Fibroblast of skin of left biceps (primary cell): ENCODE measurements at places on chromosomes 7 and 10.

DNA sequence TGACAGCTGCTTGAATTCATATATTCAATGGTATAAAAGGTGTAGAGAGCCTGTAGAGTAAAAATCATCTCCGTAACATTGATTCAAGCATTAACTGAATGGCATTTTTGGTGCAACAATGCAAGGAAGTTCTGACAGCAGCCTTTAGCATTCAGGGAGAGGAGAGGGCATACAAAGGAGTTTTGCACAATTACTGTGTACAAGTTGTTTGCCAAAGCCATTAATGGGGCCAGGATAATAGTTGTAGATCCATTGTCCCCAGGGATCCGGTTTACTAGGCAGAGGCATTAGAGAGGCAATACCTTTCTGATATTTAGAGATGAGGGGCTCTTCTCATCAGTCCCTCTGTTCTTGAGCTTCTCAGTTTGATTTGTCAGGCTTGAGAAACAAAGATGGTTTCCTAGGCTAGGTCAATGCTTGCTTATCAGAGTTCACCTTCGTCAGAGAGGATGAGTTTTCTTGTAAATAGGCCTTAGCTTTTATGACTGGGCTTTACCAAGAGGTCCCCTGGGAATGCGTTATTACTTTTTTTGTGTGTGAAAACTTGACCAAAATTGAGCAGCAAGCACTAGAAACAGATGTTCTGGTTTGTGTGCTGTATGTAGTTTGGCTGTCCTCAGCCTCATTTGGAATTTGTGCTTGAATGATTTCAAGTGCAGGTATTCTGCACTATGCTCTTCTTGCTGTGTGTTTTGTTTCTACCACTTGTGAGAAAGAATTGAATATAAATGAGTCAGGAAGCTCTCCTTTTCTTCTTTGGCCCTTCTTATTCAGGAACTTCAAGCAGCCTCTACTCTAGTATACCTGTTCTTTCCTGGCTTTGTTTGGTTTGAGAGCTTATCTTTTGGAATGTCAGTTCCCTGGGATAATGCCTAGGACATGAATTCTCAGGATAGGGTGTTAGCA, 32.0 kb downstream of the SND1 start:
- peak; percentile 40 for DNase-seq

GRCh38 chr10:16996530-16996964, 133.1 kb downstream of the CUBN start:
- DNase-seq = no peak

DNA sequence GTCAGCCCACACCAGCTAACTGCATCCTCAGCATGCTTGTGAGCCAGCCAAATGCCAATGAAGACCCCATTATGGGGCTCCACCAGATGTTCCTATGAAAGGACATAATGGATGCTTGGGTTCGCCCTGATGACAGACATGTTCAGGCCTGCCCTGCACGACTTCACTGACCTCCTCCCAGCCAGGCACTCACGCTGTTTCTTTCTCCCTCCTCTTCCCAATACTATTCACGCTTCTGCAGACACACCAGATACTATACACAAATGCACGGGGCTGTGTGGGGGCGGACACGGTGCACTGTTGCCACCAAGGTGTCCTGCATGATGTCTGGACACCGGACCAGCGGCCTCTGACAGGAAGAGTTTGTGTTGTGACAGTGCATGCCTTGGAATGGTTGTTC, 284.2 kb downstream of the PRPF18 start:
- no peak for DNase-seq

DNA sequence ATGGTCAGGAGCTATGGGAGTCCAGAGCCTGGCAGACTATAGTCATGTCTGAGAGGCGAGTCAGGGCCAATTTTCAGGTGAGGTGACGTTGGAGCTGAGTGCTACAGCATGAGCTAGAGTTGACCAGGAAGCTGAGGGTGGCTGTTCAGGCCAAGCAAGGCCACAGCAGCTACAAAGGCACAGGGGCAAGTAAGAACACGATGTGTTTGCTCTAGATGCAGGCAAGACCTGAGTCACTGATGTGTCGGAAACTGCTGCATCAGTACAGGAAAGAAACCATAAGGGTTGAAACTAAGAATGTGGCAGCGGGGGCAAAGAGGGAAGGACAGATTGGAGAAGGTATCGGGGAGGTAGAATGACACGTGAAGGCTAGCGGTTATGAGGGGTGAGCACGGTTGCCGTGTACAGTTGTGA, 11.8 kb upstream of the RRP12 start:
- no peak for DNase-seq

GRCh38 chr7:80552031-80552694, 40.3 kb upstream of the GNAT3 start:
- DNase-seq = no peak

DNA sequence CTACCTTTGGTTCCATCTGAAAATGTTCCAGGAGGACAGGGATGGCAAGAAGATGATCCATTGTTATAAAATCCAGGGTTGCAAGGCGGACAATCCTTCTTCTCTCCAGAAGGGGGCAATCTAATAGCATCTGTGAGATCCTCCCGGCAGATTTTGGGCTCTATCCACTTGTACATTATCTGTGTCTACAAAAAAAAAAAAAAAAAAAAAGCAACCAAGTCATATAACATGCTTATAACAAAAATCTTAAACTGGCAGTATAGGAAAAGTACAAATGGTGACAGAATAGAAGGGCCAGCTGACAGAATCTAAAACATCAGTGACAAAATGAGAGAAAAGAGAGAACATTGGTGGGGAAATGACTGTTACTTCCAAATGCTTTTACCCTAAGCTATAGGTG, 132.7 kb downstream of the ELAPOR2 start:
- DNase-seq = peak; percentile 33

- DNase-seq = no peak
These were observed 218.8 kb downstream of the EBF3 start for GRCh38 chr10:129745186-129745750.

DNA sequence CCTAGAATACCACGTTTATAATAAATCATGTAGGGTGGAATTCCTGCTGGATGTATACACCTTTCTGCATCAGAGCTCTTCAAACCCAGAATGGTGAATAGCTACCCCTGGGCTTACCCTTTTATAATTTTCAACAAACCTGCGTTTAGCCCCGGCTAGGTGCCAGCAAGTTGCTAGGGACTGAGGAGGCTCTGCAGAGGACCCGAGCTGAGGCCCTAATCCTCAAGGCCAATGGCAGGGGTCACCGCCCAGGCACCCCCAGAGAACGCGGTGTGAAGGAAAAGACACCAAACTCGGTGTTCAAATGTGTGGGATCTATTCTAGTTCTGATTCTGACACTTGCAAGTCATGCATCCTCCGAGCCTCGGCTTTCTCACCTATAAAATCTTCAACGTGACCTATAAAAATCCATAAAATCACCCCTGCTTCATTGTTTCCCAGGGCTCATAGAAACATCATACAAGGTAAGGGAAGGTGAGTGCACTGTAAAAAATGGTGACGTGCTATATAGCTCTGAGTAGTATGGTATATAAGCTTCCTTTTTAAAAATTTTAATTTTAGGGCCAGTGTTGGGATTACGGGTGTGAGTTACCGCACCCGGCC, 2.5 kb upstream of the ANXA11 start:
- DNase-seq = no peak

GRCh38 chr10:16611037-16611436, 89.4 kb upstream of the C1QL3 start:
- no peak for DNase-seq

DNA sequence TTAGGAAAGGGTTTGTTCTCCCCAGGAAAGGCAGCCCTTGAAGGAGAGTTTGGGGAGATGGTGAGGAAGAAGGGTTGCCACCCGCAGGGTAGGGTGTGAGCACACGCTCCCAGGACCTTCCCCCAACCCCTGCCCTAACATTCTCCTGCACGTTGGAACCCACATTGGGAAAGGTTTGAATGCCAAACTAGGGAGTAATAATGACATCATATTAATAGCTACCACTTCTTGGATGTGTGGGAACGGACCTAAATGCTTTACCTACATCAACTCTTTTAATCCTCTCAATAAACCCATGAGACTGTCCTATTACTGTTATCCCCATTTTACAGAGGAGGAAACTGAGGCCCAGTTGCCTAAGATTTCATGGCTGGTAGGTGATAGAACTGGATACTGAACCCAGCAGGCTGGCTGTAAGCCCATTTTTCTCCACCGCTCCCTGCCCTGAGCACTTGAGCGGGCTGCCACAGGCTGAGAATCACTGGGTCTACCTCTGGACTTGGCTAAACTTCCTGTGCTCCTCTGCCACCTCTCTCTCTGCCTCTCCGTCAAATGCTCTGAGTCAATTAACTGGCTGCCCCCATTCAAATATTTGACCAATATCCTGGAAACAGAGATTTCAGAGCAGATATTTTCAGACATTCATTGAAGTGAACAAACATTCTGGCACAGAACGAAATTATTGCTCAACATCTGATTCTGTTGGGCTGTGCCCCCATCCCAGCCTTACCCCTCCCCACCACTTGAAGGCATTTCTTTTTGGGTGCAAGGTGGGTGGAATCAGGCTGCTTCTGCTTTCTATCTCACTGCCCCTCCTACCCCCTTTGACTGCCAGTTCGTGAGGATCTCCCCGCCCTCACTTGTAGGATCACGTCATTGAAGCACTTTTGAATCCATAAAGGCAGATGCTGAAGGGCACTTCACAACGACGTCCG, 129.7 kb downstream of the C10orf105 start:
- DNase-seq = no peak

DNA sequence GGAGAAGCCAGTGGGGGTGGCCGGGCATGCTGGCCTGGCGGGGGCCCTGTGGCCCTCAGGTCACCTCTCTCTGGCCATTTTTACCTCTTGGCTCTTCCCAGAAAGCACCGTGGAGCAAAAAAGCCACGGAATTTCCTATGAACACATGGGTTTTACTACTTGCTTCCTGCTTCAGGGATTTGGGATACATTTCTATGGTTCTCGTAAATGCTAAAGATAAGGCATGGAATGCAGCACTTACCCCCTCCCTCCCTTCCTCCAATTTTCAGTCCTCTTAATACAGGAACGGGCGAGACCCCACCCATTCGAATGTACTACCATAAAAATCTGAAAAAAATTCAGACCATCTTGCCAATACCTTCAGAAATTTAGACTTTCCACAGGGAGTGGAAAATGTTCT, 279.7 kb downstream of the ARHGAP12 start:
- DNase-seq = no peak

DNA sequence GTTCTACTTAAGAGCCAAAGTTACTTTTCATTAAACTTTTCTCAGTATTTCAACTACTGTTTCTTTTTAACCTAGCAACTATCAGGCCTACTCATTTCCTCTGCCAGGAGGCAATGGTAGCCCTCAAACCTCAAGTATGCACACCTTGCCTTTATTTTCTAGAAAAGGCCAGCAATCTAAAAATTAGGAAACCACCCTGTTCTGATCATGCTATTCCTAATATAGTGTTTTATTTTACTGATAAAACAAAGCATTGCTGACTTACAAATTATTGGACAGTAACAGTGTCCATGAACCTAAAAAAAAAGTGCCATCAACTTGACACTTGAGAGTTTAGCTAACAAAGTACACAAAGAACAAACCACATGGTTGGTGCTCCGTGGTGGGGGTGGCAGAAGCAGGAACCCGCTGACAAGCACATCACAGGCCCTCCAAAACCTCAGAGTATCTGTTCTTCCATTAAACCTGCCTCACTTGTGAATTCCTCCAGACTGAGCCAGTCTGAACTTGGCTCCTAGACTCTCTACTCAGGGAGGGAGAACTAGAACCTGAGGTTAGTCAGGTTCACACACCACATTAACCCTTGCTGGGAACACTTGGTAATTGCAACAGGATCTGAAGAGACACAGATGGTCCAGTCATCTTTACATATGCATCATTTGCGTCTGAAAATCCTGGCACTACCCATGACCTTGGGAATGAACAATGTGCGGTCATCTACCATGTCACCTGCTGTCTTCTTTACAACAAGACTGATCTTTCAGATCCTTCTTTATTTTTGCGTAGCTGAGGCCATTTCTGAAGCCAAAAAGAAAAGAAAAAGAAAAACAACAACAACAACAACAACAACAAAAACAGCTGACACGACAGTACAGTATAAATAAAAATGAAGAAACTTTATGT, 31.9 kb downstream of the PIP4K2A start:
- DNase-seq = no peak

DNA sequence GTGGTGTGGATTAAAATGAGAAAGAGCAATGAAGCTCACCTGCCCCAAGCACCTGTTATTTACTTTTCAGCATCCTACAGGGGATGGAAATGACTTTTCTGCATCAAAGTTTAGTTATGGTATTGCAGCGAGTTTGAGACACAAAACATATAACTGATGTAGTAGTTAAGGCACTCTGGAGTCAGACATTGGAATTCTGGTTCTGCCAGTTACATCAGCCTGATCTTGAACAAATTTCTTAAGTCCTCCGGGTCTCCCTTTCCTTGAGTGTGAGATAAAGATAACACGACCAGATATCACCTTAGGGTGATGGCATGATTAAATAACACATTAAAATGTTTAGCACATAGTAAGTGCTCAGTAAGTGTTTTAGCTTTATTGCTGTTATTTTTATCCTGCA, 97.4 kb downstream of the ATXN7L1 start:
- no peak for DNase-seq

DNA sequence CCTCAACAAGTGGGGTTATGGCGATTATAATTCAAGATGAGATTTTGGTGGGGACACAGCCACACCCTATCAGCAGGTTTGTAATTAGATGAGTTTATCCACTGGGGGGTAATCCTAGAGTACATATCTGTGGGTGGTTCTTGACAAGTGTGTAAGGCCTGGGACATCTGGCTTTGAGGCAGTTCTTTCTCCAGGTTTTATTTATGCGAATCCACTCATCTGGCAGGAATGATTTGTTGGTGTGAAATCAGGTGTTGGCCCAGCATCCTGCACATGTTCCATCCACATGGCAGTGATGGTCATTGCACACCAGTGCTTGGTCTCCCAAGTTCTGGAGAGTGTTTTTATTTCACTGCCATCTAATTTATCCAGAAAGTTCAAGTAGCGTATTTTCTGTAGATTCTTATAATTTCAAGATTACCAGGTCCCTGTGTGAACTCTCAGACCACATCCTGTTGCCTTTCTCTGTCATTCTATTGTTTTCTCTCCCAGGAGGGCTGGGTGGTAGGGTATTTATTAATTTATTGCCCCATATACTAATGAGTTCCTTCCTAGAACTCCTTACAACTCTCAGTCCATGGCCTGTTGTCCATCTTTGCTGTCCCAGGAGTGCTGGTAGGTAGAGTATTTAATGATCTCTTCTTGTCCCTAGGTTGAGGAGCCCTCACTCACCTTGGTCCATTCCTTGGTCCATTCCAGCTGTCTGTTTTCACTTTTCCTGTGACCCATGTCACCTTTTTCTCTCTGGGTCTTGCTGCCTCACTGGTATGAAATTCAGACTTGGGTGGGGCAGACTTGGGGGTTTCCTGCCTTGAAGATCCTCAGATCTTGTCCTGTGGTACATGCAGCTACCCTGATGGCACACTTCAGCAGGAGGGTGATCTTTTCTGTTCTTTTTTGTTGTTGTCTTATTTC, 10.4 kb downstream of the RALA start:
- no peak for DNase-seq

- no peak for DNase-seq
These were observed 418.1 kb downstream of the GFRA1 start for GRCh38 chr10:115854740-115855435.

GRCh38 chr7:135859538-135859937, 110.9 kb upstream of the FAM180A start:
- DNase-seq = no peak

- peak; percentile 29 for DNase-seq
These were observed 87.3 kb downstream of the PALS2 start for GRCh38 chr7:24660546-24660945.

GRCh38 chr7:11726001-11726793, 105.8 kb downstream of the THSD7A start:
- no peak for DNase-seq

- no peak for DNase-seq
These were observed 36.6 kb upstream of the FMC1 start for GRCh38 chr7:139304517-139304916.

- no peak for DNase-seq
These were observed 156.6 kb upstream of the TRIM24 start for GRCh38 chr7:138303230-138304070.
